Breast epithelium (tissue), 4 donors: ENCODE measurements at places on chromosomes 7 and 10. TPM values are rescaled to one million over a fixed set of nuclear protein-coding genes. Genes with fewer than 3 reads are reported as not detected.

- no peak for DNase-seq
Observed at GRCh38 chr10:55979203-55979602, 381.9 kb downstream of the ZWINT start.

GRCh38 chr10:15459218-15459617 is 88.1 kb upstream of the FAM171A1 start:
- DNase-seq: no peak

DNA sequence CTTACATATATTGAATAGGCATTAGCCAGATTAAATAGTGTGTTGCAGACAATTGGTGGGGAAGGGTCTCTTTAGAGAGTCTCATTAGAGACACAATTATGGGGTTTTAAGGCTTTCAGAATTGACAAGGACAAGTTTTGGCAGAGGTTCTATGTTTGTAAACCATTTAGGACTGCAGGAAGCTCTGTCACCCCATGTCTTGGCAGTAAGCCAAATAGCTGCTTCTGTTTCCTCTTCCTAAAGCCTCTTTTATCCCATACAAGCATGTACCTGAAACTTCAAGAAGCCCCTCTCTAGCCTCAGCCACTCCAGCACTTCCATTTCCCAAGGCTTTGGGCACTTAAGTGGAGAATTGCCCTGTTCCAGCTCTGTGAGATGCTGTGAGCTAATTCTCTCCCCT is 21.8 kb upstream of the LRRC4 start:
- DNase-seq: no peak

GIMAP4 gene
- total RNA-seq: 29.2 TPM
